ENCODE measurements at places on chromosomes 11 and 22.

DNA sequence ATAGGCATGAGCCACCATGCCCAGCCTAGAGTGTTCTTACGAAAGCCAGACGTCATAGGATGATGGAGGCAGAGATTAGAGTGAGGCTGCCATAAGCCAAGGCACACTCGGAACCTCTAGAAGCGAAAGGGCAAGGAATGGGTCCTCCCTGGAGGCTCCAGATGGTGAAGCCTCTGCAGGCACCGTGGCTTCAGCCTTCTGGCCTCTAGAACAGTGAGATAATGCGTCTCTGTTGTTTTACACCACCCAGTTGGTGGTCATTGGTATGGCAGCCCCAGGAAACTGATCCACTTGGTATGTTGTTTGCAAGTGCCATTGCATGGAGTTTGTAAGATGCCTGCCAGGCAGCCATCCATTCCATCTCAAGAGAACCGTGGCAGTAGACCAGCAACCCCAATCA lies 791.0 kb downstream of the TBC1D22A start:
- DNase-seq, result no peak

- no peak for DNase-seq
Measured at GRCh38 chr11:18522388-18522787, 4.4 kb downstream of the TSG101 start.

DNA sequence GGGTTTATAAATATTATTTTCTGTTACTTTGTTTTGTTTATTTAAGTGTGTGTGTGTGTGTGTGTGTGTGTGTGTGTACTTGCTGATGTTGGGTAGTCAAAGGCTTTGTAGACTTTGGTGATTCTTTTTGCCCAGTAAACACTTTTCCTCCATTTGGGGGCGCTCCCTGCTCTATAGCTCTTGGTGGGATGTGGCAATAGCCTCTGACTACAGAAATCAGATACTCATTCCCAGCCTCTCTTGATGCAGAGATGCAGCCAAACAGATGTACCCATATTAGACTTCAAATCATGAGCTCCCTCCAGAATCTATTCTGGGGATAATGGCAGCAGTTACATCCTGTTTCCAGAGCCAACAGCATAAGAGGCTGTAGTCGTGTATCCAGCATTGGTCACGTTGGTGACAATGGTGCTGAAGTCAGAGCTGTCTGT lies 33.4 kb upstream of the APOL5 start:
- no peak for DNase-seq

DNA sequence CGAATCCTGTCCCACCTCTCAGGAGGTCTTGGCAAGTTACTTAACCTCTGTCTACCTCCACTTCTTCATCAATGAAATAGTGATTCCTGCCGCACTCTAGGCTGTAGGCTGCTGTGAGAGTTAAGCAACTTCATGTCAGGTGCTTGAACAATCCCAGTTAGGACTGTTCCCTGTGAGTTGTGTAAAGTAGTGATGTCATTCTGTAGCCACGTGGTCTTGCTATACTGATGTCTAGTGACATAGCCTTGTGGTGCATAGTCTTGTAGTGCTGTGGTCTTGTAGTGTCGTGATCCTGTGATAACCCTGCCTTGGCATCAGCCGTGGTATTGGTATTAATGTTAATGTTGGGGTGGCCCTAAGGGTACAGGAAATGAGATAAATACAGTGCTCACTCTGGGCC lies 30.3 kb upstream of the PRR5 start:
- DNase-seq, result no peak

DNA sequence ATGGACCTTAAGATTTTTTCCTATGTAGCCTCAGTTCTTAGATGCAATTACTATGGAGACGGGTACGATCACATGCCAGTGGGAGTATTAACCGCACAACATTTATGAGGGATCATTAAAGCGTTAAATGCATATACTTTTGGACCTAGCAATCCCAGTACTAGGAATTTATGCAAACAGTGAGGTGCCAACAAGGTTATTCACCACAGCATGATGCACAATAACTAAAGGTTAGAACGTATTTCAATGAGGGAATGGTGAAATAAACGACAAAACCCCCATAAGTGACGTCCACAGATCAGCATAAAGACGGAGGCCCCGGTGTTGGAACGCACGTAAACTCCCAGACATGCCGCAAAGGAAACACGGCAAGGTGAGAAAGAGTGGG lies 539 bp downstream of the SIRT3 start:
- DNase-seq, result no peak

DNA sequence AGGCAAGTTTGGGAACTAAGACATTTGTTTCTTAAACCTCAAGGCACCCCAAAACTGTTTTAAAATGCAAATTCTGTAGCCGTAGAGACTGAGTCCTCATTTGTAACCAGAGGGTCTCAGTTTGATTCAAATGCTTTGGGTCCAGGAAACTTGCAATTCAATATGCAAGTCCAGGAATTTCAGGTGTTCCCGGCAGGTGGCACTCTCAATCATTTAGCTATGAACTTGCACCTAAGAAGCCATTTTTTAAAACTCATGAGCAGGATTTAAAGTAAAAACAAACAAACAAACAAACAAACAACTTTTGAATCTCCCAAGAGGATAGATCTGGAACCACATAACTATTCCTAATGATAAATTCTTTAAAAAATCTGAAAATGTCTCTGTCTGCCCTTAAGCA lies 8.7 kb upstream of the ABTB2 start:
- DNase-seq, result no peak

All from CMK (cell line).